ENCODE measurements at places on chromosomes 7 and 10.
A peak's percentile ranks its signal among the peaks of the same experiment; 100 is the strongest.

- no peak for DNase-seq
Observed at GRCh38 chr7:5584096-5584495, 160.5 kb upstream of the TNRC18 start.

- DNase-seq = no peak
Observed at GRCh38 chr7:28778786-28779185, 179.3 kb downstream of the TRIL start.

GRCh38 chr7:77157446-77157845 lies 35.0 kb downstream of the CCDC146 start:
- peak; percentile 9 for DNase-seq

DNA sequence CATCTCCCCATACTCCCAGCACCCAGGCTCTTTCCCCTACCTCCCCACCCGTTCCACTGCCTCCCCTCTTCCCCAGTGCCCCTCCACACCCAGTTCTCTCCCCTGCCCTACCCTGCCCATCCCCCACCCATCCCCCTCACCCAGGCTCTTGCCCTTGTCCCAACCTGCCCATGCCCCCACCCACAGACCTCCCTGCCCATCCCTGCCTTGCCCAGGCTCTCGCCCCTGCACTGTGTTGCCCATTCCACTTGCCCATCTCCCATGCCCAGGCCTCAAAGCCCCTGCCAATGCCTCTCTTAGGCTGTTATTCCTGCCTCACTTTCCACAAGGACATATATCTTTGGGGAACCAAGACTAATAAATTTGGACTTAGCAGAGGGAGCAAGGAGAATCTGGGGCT lies 262.6 kb upstream of the CXCL12 start:
- no peak for DNase-seq

DNA sequence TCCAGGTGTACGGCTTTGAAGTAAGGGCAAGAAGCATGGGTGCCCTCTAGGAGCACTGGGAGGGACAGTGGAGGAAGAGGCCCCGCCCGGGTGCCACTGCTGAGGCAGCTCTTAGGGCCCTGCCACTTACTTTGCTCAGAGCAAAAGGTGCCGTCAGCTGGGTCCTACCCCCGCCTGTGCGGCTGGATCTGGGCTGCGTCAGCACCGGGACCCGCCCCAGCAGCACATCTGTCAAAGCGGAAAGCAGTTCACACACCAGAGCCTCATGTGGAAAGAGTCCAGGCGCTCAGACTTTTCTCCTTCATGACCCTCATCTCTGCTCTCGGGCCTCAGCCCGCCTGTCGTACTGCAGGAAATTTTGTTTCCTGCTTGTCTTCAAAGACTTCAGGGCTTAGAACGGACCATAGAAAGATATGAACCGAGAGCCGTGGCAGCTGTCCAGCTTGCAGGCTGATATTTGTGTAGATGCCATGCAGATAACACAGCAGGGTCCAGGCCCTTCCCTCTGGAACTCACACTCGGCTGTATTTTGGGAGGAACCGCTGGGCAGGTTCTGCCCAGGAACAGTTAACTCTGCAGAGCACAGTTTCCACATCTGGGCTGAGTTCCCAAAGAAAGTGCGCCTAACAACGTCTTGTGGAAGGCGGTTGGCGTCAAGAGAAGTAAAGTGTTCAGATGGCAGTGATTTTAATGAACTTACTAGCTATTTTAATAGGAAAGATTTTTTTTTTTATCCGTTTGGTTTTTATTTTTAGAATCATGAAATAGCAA lies 44.3 kb upstream of the PRKAR1B start:
- no peak for DNase-seq

GRCh38 chr7:116776046-116776445 lies 86.3 kb upstream of the CAPZA2 start:
- no peak for DNase-seq

- no peak for DNase-seq
Observed at GRCh38 chr7:141333459-141333858, 217.8 kb upstream of the AGK start.

- DNase-seq = no peak
Observed at GRCh38 chr7:70355198-70356020, 757.1 kb downstream of the AUTS2 start.

- DNase-seq = no peak
Observed at GRCh38 chr10:76576276-76576962, 1061.2 kb downstream of the KCNMA1 start.

DNA sequence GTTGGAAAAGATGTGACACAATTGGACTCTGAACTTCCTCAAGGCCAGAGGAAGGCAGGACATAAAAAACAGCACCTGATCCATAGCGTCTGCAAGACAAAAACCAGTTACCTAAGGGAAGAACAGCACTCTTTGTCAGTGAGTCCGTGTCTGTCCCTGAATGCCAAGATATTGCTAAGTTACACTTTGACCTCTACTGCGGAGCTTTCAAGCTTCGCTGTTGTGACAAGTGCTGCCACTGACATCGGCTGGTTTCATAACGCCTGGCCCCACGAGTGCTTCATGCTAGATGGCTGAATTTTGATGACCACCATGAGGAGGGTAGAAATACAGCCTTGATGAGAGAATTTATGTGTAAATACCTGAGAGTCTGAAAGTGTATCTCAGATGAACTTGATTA lies 49.7 kb upstream of the JAZF1 start:
- DNase-seq = no peak

DNA sequence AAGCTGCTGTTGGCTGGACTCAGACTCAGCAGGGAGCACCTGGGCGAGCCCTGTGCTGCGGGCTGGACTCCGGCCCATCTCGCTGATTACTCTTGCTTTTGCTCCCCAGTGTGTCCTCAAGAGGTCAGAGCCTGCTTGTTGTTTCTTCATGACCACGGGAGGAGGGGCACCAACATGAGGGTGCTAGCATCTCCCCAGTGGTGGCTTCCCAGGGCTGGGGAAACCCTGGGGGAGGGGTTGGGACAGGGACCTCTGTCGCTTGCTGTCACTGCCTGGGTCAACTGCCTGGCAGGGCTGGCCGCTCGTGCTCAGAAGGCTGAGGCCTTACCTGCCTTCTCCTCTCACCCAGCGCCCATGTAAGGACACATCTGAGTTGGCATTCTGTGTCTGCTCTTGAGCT lies 152.3 kb upstream of the SHH start:
- DNase-seq = no peak

GRCh38 chr7:94397722-94398121 lies 3.0 kb downstream of the COL1A2 start:
- no peak for DNase-seq
